Cortex of kidney (tissue), 1 donor: ENCODE measurements at places on chromosomes 4 and X.

DNA sequence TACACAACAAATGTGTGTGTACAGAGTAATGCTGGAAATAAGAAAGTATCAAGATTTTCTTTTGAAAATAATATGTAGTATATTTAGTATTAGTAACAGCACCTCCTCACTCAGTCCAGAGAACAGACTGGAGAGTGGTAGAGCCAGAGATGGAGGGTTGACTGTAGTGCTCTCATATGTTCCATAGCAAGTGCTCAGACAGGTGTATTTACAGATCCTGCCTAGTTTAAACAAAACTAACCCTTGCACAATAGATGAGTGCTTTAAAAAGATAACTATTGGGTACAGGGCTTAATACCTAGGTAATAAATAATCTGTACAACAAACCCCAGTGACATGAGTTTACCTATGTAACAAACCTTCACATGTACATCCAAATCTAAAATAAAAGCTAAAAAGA, 381.0 kb upstream of the EMCN start:
- no peak for DNase-seq

GRCh38 chr4:27327421-27328181, 467.0 kb downstream of the STIM2 start:
- DNase-seq: no peak

DNA sequence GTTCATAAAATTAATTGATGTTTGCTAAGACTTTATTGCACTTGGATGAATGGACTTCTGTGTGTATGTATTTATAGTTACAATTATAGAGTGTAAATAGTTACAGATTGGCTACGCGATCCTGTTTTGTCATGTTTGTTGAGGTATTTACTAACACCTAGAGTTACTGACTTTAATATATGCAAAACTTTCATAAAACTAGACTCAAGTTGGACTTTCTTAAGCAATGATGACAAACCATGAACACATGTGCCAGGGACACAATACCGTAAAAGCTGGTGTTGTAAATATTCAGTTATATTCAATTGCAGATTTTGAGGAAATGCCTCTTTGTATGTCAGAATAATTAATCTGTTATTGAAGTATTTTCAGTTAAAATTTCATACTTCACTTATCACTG, 6.1 kb downstream of the GRIA2 start:
- DNase-seq: no peak

DNA sequence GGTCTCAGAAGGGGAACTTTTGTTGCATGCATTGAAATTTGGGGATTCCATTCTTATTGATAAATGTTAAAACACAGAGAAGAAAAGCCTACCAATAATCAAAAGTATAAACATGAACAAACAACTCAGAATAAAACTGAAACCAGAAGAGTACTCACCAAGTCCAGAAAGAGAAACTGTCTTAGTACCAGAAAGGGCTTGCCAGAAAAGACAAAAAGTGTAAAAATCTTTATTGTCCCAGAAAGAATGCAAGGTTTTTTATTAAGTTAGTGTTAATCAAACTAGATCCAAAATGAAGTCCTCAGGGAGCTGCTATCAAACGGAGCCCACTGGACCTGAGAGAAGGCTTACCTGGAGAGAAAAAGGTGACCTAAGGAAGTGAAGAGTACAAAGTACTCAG, 897.5 kb downstream of the PCDH7 start:
- no peak for DNase-seq

DNA sequence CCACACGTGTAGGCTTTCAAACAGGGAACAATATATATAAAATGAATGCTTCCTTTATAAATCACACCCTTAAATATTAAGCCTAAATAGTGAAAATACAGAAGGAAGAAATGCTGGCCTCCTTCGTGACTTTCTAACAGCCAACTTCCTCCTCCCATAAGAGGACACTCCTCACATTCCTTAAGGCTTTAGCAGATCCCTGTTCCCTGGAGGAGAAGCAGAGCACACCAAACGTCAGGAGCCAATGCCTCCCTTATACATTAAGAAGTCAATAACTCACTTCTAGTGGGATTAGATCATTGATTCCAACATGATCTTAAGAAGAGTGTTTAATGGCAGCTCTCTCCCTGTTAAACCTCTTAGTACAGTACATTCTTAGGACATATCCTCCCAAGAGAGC, 108.4 kb upstream of the FAM241A start:
- no peak for DNase-seq

DNA sequence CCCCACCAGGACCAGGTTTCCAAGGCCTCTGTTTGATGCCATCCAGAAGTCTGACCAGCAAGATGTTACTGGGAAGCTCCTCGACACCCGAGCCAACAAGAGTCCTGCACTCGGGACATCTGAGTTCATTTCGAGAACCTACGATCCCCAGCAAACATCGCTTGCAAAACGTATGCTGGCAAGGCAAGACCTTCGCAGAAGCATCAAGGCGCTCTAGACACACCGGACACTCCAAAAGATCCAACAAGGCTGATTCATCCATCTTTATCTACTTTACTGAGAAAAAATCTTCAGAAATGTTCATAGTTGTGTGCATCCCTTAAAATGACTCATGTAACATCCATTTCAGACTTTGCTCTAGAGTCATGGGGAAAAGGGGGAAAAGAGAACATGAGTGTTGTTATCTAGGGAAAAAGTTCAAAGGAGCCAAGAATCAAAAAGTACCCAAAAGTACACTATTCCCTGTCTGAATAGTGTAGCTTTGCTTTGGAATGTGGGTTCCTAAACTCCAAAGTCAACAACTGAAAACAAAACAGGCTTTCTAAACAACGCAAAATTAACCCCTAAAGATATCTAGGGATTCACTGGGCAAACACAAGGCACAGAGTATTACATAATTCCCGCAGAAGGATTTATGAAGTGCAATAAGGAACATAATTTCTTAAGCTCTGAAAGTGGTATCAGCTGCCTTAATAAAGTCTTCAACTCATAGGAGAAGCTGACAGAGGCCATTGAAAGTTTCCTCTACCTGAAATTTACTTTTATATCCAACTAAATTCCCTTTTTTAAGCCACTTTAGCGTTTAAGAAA, 1.6 kb downstream of the SH3RF1 start:
- no peak for DNase-seq

DNA sequence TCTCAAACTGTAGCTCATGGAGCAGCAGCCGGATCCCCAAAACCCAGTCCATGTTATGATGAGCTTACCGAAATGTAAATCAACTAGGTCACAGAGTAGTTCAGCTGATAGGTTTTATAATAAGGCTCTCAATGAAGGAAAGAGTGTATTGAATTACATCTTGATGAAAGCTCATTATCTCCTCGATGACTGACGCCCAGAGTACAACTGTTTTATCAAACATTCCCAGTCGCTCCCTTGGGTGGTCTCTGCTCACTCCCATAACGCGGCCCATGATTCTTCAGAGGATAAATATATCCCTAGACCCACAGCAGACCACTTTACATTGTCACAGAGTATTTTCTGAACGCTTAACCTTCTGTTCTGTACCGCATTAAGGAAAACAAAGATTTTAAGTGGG, 452.3 kb upstream of the GALNT7 start:
- DNase-seq: no peak

- DNase-seq: no peak
Observed at GRCh38 chr4:11155208-11155867, 273.4 kb downstream of the HS3ST1 start.

- DNase-seq: no peak
Observed at GRCh38 chr4:41594432-41594831, 56.5 kb downstream of the LIMCH1 start.

- DNase-seq: no peak
Observed at GRCh38 chrX:28042260-28042659, 61.0 kb upstream of the DCAF8L1 start.

DNA sequence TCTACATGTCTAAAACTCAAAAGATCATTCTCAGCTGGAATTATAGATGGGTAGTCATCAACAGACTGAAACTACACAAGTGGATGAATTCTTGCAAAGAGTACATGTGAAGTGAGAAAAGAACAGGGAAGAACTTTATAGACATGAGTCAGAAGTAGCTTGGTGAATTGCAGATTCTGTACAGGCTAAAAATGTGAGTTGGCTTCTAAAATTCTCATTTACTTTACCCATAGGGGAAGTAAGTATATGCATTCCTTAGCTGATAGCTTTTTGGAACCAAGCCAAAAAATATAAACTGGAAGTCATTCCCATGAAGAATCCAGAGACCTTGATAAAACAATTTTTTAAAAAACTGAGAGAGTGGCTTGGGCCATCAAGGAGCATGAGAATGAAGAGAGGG, 584.2 kb upstream of the FTHL17 start:
- DNase-seq: no peak

GRCh38 chr4:108443585-108443984, 176.8 kb upstream of the RPL34 start:
- no peak for DNase-seq

GRCh38 chr4:7585768-7586167, 151.0 kb upstream of the PSAPL1 start:
- no peak for DNase-seq

GRCh38 chr4:5322321-5322720, 271.0 kb downstream of the STK32B start:
- DNase-seq: no peak

DNA sequence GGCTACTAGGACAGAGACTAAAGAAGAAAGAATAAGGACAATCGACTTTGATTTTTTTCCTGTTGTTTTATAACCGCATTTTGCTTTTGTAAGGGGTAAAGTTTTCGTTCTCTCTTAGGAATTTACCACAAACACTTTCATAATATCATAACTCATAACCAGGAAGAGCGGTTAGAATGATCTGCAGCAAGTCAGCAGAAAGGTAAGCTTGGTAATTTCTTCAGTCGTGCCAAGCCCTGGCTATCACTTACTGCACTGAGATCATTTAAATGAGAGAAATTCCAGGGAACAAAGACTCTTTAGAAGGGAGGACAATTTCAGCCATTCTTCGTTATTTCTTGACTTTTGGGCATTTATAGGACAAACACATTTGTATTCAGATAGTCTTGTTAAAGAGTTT, 258.1 kb downstream of the UNC5C start:
- DNase-seq: no peak

DNA sequence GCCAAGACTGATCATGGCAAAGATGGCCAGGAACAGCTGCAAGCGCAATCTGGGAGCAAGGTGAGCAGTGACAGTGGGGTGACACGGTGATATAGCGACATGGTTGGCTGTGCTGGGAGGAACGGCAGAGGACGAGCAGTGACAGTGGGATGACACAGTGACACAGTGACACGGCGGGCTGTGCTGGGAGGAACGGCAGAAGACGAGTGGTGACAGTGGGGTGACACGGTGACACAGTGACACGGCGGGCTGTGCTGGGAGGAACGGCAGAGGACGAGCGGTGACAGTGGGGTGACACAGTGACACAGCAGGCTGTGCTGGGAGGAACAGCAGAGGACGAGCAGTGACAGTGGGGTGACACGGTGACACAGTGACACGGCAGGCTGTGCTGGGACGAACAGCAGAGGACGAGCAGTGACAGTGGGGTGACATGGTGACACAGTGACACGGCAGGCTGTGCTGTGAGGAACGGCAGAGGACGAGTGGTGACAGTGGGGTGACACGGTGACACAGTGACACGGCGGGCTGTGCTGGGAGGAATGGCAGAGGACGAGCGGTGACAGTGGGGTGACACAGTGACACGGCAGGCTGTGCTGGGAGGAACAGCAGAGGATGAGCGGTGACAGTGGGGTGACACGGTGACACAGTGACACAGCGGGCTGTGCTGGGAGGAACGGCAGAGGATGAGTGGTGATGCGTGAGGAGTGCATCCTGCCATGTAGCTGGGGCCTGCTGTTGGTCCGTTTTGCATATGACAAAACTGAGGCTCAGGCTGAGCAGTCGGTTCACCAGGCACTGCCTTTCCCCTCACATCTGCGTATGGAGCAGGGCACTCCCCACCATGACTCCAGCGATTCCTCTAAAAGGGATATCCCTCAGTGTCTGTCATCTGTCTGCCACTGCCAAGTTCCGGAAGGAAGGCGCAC, 36.0 kb upstream of the MXD4 start:
- DNase-seq: no peak

DNA sequence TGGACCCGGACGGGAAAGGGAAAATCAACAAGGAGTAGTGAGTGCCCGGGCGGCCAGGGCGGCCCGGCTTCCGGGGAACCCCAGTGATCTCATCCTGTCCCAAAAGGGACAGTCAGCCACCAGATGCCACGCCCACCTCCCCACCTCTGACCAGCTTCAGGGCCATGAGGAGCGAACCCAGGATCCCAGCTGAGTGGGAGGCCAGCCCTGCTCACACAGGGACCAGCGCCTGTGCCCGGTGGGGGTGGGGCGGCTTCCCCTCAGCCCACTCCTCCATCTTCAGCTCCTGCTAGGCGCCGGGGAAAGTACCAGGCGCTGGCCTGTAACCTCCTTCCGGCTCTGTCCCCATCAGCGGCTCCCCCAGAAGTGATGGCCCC, 6.2 kb downstream of the MYL5 start:
- no peak for DNase-seq

DNA sequence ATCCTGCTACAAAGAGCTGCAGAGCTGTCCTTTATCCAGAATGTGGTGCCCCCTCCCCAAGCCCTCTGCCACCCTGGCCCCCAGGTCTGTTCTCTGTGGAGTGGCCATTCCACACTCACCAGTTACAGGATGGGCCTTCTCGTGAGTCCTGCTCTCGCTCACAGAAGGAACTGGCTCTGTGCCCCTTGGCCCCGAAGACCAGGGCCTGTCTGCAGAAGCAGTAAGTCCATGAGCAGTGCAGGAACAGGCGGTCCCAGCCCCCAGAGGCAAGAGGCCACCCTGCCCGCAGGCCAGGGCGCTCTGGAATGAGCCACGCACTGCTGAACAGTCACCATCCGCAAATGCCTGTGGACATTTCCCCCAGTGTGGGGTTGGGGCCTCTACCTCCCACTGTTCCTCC, 92.2 kb downstream of the DCTD start:
- no peak for DNase-seq

- DNase-seq: no peak
Observed at GRCh38 chr4:154732669-154733068, 11.1 kb upstream of the LRAT start.

- no peak for DNase-seq
Observed at GRCh38 chr4:139764182-139764581, 98.6 kb downstream of the MGST2 start.

DNA sequence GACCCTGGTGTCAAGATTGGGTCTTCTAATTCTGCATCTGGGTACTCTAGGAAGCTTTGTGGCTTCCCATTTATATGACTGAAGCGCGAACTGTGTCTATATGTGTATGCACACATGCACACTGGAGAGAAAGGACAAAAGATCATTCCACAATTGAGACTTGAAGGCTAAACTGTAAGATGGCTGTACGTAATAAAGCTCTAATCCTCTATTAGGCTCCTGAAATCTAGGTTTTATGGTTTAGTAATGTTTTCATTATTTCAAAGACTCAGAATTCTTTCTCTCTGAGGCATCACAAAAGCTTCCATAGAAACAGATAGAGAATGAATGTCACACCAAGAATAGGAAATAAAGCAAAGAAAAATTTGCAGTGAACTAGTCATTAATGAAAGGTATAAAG, 320.7 kb upstream of the FTHL17 start:
- no peak for DNase-seq

- DNase-seq: no peak
Observed at GRCh38 chr4:22356987-22357596, 158.8 kb downstream of the ADGRA3 start.

GRCh38 chr4:152586668-152587067, 50.8 kb upstream of the FBXW7 start:
- no peak for DNase-seq
